ENCODE measurements at places on chromosomes 7 and 10.

DNA sequence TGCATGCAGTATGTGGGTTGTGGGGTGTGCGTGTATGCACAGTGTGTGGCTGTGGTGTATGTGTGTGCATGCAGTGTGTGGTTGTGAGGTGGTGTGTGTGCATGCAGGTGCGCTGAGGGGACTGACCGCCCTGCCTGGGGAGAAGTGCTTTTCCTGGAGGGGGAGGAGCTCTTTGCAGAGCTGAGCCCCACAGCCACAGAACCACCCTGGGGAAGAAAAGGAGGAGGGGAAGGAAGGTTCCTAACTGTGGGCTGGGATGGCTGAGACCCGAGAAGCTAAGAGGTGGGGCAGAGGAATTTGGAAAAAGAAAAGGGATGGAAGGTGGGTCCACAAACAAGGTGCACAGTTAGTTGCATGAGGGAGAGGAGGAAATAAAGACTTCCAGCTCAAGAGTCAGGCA lies at the start of gene TRPV5:
TRPV5 (minus strand) TSS at position 123 of the 400 bp plus-strand sequence. CDS start 287 bp downstream, outside the sequence.
- DNase-seq, result no peak

- no peak for DNase-seq
Observed at GRCh38 chr7:139575338-139575680, 51.8 kb downstream of the CLEC2L start.

DNA sequence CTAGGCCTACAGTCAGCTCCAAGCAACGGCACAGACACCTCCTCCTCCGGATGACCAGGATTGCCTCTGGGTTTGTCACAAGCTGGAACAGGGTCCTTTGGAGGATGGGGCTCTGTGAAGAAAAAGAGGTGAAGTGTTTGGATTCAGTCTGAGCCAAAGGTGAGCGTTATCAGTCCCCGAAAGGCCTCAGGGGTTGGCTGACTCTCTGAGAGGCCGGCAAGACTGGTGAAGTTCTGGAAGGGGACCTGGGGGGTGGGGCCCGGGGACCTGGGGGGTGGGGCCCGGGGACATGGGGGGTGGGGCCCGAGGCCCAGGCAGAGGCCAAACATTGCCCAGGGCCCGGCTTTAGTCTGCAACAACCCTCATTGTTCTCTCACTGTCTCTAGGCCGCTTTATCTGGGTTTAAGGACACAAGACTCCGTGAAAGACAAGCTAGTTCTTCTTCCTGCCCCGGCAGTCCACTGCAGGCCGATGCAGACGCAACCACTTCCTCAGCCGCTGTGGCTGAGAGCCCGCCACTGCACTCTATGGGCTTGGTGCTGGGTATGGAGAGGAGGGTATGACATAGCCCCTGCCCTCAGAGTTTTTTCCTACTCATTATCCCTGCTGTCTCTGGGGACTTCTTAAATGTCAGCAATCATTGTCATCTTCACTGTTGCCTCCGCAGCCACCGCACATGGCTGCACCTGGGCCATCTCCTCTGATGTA lies 27.4 kb upstream of the PSAP start:
- DNase-seq, result no peak

DNA sequence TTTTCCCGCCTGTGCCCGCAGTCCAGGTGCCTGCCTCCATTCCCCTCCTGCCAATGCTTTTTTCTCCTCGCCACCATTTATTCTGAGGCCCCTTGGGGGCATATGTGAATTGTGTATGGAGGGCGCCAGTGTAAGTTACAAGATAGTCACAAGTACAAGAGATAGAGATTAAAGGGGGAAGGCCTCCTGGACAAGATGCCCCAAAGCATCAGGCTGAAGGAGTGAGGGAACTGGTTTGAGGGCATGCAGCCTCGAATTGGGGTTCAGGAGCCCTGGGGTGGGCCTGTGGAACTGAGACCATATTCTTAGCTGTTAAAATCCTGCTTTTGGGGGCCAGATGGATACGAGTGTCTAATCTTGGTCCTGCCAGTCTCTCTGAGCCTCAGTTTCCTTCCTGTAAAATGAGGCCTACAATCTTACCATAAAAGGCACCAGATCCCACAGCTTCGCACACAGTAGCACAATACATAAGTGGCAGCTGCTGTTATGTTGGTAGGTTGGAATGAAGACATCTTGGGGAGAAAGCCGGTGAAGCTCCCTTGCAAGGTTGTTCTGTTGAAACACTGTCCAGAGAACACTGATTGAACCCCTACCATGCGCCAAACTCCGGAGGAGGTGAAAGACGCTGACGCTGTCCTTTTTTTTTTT lies 545 bp upstream of the COMTD1 start:
- DNase-seq, result no peak

DNA sequence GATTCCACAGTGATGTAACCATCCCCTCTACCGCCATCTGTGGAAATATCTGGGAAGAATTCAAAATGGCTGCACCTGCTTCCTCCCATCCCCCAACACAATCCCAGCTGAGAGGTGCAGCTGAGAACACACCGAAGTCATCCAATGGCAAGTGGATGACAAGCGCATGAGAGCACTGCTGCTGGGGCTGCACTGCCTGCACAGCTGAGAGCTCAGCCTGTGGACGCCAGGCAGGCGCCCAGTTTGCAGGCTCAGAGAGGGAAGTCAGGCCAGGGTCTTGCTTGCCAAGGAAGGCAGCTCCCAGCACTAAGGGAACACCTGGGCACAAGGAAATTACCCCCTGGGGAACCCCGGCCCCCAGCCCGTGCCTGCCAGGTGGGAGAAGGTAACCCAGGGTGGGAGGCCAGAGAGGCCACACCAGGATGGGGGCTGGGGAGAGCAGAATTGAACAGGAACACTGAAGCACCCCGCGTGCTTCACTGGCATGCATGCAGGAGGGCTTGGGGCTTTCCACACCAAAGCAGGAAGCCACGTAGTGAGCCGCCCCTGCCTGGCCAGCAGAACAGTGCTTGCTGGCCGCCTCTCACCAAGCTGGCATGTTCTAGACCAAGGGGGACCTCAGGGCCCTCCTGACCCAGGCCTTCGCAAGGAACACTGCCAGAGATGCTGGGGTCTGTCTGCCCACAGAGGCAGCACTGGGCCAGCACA lies 46.2 kb downstream of the FAM53B start:
- no peak for DNase-seq

GRCh38 chr10:70500812-70501301 lies 22.3 kb downstream of the PALD1 start:
- no peak for DNase-seq

DNA sequence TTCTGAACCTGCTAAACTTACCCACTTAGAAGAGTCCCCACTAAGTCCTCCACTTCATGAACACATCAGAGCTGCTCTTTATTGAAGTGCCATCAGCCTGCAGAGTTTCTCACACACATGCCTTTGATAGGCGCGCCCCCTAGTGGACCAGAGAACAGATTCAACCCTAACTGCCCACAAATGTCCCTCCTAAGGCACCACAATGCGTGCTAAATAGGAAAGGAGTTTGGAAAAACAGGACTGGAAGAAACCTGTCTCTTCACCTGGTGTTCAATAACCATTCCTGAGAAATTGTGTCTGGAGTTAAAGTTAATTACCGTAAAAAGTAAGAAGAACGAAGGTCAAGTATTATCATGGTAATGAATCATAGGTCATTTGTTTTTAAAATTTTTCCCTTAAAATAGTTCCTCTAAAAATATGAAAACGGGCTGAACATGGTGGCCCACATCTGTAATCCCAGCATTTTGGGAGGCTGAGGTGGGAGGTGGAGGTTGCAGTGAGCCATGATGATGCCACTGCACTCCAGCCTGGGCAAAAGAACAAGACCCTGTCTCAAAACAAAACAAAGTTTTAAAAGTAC lies 249.7 kb downstream of the ELMO1 start:
- peak; percentile 63 for DNase-seq

- no peak for DNase-seq
Observed at GRCh38 chr7:22444181-22444971, 55.6 kb downstream of the STEAP1B start.

- no peak for DNase-seq
Observed at GRCh38 chr7:31002256-31002655, 38.5 kb downstream of the GHRHR start.

DNA sequence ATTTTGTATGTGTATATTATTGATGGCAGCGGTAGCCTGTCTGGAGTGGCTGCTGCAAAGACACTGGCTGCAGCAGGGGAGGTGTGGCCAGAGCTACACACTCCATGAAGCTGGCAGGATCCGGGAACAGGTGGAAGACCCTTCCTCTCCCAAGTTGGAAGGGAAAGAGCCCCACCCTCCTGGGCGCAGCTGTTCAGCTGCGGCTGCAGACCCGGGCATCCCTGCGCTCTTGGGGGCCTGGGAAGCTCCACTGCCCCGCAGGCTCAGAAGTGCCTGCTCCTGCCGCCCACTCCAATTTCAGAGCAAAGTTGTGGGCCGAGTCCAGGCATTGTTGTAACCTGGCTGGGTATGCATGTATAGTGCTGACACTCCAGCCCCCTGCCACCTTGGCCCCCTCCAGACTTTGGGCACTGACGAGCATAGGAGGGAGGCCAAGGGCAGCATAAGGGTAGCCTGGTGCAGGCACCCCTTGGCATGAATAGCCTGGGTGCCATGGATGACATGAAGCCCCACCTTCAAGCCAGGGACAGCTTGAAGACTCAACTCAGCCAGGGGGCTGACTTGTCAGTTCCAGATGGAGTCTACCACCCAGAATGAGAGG lies 90.7 kb upstream of the TMEM168 start:
- DNase-seq, result no peak

DNA sequence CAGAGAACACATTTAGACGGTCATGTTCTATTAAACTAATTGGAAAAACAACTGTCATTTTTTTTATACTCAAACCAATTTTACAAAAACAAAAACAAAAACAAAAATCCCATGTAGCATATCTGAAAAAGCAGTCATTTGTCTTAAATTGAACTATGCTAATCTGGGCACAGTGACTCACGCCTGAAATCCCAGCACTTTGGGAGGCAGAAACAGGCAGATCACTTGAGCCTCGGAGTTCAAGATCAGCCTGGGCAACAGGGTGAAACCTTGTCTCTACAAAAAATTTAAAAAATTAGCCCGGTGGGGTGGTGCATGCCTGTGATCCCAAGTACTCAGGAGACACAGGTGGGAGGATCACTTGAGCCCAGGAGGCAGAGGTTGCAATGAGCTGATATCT lies 253.4 kb downstream of the DOCK4 start:
- no peak for DNase-seq

DNA sequence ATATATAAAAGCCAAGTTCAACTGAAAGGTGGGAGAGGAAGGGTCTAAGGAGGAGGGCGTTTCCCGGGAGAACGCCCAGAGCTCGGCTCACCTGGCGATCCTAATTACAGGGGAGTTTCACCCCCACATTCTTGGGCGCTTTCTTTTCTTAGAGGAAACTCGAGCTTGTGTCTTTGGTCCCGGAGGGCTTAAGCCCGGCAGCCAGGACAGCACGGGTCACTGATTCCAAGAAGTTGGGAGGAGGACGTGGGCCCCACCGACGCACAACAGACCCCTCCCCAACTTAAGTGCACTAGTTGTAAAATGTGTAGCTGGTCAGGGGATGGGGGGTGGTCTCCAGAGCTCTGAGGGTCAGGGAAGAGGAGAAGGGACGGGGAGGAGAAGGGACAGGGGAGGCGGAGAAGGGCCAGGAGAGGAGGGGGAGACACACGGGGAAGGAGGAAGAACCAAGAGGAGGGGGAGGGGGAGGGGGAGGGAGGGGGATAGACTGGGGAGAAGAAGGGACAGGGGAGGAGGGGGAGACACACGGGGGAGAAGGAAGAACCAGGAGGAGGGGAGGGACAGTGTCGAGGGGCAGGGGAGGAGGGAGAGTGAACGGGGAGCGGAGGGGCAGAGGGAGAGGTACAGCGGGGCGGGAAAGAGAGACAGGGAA lies 874 bp downstream of the BAIAP2L1 start:
- no peak for DNase-seq

GRCh38 chr7:28149291-28150101 lies 31.1 kb downstream of the JAZF1 start:
- DNase-seq, result no peak

DNA sequence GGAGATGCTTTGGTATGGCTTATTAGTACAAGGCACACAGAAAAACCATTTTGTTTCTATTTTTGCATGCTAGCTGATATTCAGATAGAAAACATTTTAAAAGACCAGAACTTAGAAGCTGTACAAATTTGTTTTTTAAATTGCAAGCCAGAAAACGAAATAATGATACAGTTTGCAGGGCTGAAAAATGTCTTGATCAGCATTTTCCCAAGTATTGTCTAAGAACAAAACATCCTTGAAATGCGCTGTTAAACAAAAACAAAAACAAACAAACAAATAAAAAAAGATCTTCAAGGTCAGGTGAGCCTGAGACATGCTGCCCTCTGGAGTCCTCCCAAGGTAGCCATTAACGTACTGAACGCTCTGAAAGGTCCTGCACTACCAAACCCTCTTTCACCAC lies 98.3 kb downstream of the VIM start:
- DNase-seq, result no peak

DNA sequence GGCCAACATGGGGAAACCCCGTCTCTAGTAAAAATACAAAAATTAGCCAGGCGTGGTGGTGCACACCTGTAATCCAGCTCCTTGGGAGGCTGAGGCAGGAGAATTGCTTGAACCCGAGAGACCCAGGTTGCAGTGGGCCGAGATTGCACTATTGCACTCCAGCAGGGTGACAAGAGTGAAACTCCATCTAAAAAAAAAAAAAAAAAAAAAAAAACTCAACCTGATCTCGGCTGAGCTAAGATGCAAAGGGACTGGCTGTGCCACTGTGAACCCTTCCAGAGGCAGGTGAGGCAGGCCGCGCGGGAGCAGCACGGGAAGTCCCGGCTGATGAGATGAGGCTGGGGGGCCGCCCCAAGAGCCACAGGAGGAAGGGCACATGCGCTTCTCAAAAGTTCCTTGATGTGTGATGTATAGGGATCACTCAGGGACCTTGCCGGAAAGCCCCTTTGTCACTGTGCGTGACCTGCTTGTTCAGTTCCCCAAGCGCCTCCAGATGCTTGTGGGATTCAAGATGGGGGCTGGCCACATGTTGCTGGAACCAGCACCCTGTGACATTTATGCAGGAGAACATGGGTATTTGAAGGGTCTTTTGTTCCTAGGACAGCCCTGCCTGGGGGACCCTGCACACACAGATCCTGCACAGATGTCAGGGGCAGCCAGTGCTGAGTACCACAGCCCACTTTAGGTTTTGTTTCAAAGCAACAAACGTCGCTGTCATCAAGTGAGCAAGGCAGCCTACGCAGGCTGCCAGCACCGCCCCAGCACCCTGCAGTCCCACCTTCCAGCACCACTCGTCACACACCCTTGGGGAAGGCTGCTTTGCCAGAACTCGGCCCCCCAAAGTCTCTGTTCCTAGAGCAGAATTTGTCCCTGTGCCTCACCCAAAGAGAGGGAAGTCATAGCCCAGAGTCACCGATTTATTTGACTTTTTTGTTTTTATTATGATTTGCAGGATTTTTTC lies 74.8 kb upstream of the SH2B2 start:
- no peak for DNase-seq

Data from HAP-1 (cell line).